Left cardiac atrium (tissue), 4 donors: ENCODE measurements at places on chromosomes 7 and 10. TPM values are rescaled to one million over a fixed set of nuclear protein-coding genes. Genes with fewer than 3 reads are reported as not detected.

Gene ADCYAP1R1
- 4.8 TPM for total RNA-seq

Gene MRLN
- total RNA-seq: not detected

Gene MYL10
- not detected for total RNA-seq

Gene TMEM270
- total RNA-seq: not detected

Gene ITGA8
- 4.5 TPM for total RNA-seq

Gene LDB3
- 779 TPM for total RNA-seq

Gene ZNF853
- 12.8 TPM for total RNA-seq

Gene NKX2-3
- total RNA-seq: not detected

Gene UCMA
- total RNA-seq: not detected

Gene PRR15
- 2.4 TPM for total RNA-seq

Gene LLCFC1
- total RNA-seq: not detected

Gene LUC7L2
- total RNA-seq: 46.4 TPM

Gene ADRA2A
- 3.6 TPM for total RNA-seq

Gene FGFR2
- 24.4 TPM for total RNA-seq

Gene PPP1R3C
- total RNA-seq: 184 TPM

Gene OR6V1
- not detected for total RNA-seq
